Mammary microvascular endothelial cell (primary cell): ENCODE measurements at places on chromosomes 12 and 14. TPM values are rescaled to one million over a fixed set of nuclear protein-coding genes. Genes with fewer than 3 reads are reported as not detected.

Gene VWF
- total RNA-seq = 768 and 837 TPM in 2 replicates

Gene GPRC5D
- total RNA-seq = not detected in 2 replicates

Gene TAS2R20
- 0.10 and 0.13 TPM in 2 replicates for total RNA-seq

Gene CLEC4A
- total RNA-seq = 0.25 TPM in 1 of 2 replicates, not detected in the other

Gene SLC24A4
- not detected in 2 replicates for total RNA-seq

Gene DNAJC22
- 0.20 and 0.98 TPM in 2 replicates for total RNA-seq

Gene MIPOL1
- 3.6 and 8.4 TPM in 2 replicates for total RNA-seq

Gene SPIC
- not detected in 2 replicates for total RNA-seq

Gene TAS2R8
- total RNA-seq = not detected in 2 replicates

Gene LIN7A
- 0.05 and 0.07 TPM in 2 replicates for total RNA-seq

Gene CABP1
- not detected in 2 replicates for total RNA-seq

Gene TPH2
- total RNA-seq = 0.20 TPM in 1 of 2 replicates, not detected in the other
